Stimulated activated CD8-positive, alpha-beta memory T cell treated with anti-CD3 and anti-CD28 coated beads, Interleukin-15, amount 100 ng/mL, for 24 hours (primary cell): ENCODE measurements at places on chromosomes 4 and X.

DNA sequence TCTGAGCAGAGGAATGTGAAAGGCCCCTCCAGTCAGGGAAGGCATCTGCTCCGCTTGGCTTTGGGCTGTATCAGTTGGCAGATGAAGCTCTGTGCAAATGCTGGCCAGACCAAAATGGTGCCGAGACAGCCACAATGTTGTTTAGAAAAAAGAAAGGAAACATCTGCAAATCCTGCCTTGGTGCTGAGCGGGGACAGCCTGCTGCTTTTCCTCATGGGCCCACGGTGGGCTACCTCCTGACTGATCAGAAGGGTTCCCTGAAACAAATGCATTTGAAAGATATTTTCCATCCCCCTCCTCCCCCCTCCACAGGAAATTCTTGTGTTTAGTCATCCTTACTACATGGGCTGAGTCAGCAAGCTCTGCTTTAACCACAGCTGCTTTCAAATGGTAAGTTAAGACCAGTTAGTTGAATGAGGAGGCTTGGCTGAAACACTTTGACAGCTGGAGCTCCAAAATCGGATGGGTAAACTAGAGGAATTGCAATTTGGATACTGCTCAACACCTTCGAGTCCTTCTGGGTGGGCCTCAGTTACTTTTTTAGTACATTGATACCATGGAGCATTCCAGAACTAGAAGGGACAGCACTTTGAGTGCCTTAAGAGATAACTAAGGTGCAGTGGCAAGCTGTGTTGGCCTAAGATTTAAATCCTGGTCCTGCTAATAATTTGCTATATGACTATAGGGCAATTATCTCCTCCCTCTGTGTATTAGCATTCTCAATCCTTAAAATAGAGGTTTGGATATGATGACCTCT is 36.0 kb downstream of the PLAC1 start:
- no peak for DNase-seq

GRCh38 chr4:119299260-119299671 is 22.7 kb downstream of the FABP2 start:
- DNase-seq = no peak

DNA sequence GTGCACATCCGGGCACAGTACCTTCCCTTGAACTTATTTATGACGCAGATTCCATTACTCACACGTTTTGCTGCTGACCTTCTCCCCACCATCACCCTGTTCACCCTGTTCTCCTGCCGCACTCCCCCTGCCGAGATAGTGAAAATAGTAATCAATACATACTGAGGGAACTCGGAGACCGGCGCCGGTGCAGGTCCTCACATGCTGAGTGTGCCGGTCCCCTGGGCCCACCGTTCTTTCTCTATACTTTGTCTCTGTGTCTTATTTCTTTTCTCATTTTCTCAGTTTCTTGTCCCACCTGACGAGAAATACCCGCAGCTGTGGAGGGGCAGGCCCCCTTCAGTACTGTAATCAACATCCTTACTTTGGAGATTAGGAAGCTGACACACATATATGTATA is 1337.1 kb upstream of the PABPC4L start:
- no peak for DNase-seq

GRCh38 chr4:168656946-168657473 is 160.2 kb downstream of the PALLD start:
- DNase-seq = no peak

DNA sequence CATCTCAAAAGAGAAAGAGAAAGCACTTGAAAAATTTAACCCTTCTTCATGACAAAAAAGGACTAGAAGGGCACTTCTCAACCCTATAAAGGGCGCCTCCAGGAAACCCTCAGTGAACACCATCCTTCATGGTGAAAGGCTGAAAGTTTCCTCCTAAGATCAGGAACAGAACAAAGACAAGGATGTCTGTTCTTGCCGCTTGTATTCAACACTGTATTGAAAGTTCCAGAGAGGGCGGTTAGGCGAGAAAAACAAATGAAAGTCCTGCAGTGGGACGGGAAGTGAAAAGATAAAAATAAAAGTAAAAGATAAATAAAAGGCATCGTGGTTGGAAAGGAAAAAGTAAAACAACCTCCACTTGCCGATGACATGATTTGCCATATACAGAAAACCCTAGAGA is 50.9 kb downstream of the RNF212 start:
- no peak for DNase-seq

DNA sequence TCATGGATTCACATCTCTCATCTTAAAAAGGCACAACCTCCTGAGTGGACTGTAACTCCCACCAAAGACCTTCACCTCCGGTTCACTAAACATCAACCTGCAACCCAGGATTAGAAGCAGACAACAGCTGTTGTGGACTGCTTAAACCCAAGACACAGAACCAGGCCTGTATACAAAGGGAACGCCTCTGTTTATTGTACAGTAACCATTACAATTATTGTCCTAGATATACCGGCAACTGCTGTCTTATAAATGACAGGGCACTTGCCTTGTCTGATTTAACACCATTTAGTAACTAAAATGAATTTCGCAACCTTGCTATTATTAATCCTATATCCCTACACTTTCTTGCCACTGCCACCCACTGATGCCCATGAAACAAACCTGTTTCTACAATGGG is 22.8 kb upstream of the CSTF2 start:
- no peak for DNase-seq

GRCh38 chr4:46765465-46765864 is 143.6 kb downstream of the COX7B2 start:
- no peak for DNase-seq

DNA sequence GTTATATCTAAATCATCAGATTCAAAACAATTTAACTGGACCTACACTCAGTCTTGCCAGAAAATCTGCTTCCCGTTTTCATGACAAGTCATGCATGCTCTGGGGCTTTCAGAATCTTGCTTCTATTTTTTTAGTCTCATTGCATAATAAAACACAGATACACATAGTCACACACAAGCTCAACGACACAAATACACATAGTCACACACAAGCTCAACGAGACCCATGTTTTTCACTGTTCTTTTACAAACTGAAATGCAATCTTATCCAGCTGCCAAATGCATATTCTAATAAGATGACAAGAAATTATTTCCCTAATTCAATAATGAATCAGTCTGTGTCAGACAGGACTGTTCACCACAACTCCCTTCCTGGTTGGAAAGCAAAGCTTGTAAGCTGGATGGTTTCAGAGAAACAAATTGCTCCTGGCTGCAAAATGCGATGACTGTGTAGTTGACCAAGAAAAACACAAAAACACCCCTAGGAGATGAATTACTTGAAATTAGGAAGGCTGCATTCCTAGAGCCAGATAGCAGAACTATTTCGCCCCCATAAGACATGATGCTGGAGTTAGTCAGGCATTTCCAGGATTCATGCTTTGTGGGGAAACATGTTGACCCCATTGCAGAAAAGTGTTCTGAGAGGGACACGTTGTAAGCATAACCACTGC is 208.7 kb downstream of the CHIC2 start:
- DNase-seq = no peak

DNA sequence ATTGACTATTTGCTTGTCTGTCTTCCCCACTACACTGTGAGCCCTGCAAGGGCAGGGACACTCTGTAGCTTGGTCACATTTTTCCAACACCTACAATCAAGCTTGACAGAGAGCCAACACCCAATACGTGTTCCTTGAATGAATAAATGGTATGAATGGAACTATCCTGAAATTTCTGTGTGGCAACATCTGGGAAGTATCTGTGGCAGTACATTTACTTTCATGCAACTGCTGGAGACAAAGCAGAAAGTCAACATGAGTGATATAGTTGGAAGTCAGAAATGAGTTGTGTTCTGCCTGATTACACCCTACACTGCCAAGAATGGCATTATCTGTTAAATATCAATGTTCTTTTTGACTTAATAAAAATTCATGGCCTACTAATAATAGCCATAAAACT is 343.5 kb upstream of the F9 start:
- DNase-seq = no peak

- DNase-seq = no peak
Measured at GRCh38 chrX:65874765-65875164, 165.1 kb downstream of the VSIG4 start.

- DNase-seq = no peak
Measured at GRCh38 chr4:35939751-35940150, 304.6 kb downstream of the ARAP2 start.

GRCh38 chr4:20408611-20409010 is 156.9 kb downstream of the SLIT2 start:
- DNase-seq = no peak

GRCh38 chr4:179291657-179292056 is 1849.4 kb upstream of the AGA start:
- DNase-seq = no peak

GRCh38 chr4:39613093-39613656 is 25.5 kb downstream of the SMIM14 start:
- DNase-seq = no peak

DNA sequence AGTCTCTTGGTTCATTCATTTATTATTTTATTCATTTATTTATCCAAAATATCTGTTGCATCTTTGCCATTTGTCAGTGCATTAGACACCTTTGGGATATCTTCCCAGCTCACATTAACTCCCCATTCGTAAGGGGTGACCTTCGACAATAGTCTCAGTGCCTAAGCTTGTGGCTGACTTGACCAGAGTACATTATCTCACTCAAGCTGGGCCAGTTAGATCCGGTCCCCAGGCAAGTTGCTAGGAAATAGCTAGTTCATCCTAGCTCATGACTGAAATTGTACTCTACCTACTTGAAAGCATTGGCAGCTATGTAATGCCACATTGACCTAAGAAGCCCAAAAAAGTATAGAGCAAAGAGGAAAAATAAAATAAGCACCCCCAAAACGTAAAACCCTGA is 165.3 kb downstream of the FBXO8 start:
- no peak for DNase-seq

- no peak for DNase-seq
Measured at GRCh38 chrX:54817220-54817820, 9.8 kb downstream of the MAGED2 start.

- no peak for DNase-seq
Measured at GRCh38 chr4:20393486-20394100, 141.9 kb downstream of the SLIT2 start.

GRCh38 chr4:128525387-128525786 is 237.8 kb upstream of the PGRMC2 start:
- no peak for DNase-seq

DNA sequence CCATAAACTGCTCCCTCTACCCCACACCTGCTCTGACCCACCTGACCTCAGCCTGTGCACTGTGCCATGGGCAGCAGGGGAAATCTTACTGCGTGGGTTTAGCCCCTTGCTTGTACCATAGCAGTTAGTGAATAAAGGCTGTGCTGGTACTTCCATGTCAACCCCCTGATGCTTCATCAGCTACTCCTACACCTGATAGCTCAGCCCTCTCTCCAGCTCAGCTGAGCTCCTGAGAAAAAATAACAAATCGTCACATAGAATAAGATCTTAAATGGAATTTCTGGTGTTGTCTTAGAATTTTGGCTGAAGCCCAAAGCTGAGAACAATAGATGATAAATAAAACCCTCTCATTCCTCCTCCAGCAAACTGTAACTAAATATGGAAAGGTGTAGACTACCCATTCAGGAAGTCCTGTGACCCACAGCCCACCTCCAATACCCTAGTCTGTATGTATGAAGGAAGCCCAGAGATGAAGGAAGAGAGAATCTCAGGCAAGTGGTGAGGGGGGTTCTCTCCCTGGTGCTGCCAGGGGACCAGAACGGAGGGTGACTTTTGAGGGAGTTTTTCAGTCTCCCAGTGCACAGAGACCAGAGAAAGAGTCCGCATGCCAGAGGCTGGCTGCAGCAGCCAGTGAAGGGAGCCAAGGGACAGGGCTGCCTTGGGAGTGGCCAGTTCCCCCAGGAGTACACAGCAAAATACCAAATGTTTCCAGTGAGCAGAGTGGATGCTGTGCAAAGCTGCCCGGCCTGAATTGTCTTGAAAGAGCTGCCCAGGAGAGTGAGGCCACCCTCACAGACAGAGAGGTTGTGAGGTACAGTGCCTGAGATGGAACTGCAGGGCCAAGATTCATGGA is 227.3 kb downstream of the QDPR start:
- no peak for DNase-seq

DNA sequence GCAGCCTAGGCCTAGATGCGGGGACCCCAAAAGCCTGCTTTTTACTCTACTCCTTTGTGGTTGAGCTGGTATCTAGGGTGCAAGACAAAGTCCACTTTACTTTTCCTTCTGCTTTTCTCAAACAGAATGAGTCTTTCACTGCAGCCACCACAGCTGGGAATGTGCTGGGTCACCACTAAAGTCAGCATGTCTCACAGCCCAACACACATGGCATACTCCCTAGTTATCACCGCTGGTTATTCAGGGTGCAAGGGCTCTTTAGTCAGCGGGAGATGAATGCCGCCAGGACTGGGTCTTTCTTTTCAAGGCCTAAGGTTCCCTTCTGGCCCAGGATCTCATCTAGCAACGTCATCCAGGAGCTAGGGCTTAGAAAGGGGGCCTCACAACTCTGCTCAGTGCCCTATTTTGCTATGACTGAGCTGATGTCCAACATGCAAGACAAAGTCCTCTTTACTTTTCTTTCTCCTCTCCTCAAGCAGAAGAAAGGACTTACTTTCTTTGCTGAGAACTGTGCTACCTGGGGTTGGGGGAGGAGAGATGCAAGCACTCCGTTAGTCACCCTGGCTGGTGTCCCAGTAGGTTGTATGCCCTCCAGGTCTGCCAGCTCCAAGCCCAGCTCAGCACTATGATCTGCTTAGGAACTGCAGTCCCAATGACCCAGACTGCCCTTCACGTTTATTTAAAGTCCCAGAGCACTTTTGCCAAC is 22.9 kb upstream of the STPG2 start:
- DNase-seq = no peak

GRCh38 chrX:125620715-125621587 is 301.3 kb downstream of the TEX13C start:
- DNase-seq = no peak

DNA sequence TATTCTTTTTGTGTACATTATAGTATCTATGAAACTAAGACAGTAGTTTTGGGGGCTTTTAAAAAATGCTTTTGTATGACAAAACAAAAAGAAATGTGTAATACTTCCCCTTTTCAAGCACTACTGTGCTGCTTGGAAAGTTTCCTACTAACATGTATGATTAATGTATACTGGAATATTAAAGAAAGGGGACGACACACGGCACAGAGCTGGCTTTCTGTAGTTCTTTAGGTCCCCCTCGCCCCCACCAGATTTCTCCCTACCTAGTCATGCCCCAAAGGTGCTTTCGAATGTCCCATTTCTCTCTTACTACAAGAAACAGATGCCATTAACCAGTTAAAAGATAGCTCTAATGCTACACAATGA is 1.6 kb upstream of the AP1S2 start:
- DNase-seq = no peak

DNA sequence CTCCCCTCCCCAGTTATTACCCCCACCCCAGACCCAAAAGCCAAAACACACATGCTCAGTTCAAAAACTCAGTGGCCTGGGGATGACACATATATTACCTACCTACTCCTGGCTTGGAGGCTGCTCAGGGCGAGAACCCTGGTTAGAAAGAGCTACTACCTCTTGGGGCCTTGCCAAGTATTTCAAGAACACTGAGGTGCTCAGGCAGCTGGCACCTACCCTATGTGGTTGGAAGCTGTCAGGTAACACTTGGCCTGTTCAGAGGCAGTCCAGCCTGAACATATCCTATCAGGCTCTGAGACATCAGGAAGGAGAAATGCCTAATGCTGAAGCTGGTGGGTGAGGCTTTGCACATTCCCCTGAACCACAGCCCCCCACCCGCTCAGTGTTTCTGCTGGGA is 4.9 kb downstream of the BCAP31 start:
- DNase-seq = no peak
